ENCODE measurements at places on chromosomes 12 and 14.

DNA sequence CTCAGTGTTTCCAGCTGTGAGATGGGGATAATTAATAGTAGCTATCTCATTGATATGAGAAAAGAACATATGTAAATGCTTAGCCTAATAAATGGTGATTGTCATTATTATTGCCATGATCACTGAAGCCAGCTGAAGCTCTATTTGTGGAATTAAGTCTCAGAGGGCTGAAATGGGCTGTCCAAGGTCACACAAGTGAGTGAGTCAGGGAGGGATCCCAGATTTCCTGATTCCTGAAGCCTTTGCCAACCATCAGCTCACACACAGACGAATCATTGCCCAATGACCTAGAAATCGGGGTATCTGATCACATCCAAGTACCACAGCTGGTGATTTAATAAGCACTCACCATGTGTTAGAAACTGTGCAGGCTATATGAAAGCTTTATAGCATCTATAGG lies 21.6 kb upstream of the TMEM229B start:
- DNase-seq, result no peak

GRCh38 chr14:57161583-57162234 lies 107.0 kb downstream of the EXOC5 start:
- no peak for DNase-seq

DNA sequence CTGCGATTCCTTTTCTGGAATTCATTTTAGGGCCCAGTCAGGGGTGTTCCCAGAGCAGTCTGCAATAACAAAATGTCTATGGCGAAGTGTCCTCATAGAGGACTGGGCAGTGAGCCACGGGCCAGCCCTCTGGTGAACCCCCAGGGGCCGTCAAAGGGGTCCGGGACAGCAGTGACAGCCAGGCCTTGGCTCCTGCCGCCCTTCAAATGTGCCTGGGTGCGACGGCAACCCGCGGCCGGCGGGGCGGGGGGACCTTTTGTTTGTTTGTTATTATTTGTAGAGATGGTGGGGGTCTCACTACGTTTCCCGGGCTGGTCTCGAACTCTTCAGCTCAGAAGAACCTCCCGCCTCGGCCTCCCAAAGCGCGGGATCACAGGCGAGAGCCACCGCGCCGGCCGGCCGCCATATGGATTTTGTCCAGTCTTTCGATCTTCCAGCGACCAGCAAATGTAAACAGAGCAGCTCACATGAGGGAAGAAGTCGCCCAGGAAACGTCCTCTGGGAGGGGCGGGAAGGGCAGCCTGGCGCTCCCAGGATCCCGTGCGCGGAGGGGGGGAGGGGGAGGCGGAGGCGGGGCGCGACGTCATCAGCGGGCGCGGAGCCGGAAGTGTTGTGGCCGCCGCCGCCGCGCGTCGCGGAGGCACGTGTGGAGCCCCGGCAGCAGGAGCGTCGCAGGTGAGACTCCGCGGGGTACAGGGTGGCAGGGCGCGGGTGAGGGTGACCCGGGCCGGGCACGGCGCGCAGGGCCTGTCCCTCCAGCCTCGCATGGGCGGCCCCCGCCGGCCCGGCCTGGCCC lies at the start of gene TRMT61A:
Gene TRMT61A, plus strand, starts transcription at position 610 of the 796 bp plus-strand sequence. CDS start 783 bp downstream, outside the sequence.
- DNase-seq, result peak; percentile 71

- DNase-seq, result no peak
Observed at GRCh38 chr12:40569626-40570179, 122.5 kb upstream of the CNTN1 start.

GRCh38 chr14:75559451-75560222 lies 18.8 kb upstream of the FLVCR2 start:
- no peak for DNase-seq

GRCh38 chr14:94306047-94306978 lies 13.2 kb upstream of the SERPINA10 start:
- no peak for DNase-seq

DNA sequence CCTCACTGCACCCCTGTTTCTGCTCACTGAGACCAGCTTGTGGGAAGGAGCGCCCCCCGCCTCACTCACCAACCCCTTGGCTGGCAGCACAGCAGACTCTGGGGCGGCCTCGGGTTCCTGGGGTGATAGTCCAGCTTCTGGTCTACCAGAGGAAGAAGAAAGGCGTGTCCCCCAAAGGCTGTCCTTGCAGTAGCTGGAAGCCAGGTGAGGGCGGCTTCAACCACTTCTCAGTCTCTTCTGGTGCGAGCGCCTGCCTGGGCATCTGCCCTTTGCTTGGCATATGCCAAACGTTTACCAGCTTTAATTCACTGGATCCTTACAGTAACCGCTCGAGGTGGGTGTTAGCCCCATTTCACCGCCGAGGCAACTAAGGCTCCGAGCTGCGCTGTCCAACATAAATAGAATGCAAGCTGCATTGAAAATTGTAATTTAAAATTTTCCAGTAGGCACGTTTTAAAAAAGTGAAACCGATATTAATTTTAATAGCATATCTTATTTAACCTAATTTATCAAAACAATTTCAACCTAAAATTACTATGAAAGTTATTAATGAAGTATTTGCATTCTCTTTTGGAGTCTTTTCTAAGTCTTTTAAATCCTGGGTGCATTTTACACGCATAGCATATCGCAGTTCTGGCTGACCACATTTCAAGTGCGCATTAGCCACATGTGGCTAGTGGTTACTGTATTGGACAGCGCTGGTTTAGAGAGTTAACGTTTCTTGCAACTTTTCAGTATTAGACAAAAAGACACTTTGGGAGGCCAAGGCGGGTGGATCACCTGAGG lies 872 bp downstream of the FAM177A1 start:
- peak; percentile 33 for DNase-seq

- DNase-seq, result no peak
Observed at GRCh38 chr14:23112359-23113178, 6.5 kb downstream of the CEBPE start.

DNA sequence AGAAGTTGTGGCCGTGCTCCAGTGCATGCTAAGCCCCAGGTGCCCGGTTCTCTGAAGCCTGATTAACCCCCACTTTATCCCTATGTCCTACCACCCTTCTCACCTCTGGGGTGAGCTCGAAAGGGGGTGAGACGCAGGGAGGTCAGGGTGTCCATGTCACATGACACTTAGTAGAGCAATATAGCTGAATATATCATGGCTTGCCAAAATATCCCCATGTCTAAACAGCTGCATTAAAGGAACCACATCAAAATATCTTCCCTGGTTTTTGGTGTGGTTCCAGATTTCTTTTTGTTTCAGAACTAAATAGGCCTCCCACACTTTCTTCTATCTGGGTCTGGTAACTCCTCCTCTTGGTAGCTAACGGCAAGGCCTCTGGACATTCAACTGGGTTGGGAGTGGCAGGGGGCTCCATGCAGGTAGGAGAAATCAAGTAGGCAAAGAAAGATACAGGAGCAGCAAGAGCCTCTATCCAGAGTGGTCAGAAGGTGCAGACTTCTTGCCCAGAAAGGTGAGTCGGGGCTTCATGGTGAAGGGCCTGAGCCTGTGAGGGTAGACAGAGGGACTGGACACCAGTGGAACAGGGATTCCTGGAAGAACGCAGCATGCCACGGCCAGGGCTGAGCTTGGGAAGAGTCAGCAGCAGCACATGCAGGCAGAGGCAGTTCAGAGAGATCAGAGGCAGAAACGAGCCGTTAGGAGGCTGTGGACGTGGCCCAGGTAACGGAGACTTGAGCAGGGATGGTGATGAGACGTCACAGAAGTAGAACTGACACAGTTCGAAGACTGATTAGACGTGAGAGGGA lies 202.8 kb upstream of the DIO3 start:
- DNase-seq, result no peak

DNA sequence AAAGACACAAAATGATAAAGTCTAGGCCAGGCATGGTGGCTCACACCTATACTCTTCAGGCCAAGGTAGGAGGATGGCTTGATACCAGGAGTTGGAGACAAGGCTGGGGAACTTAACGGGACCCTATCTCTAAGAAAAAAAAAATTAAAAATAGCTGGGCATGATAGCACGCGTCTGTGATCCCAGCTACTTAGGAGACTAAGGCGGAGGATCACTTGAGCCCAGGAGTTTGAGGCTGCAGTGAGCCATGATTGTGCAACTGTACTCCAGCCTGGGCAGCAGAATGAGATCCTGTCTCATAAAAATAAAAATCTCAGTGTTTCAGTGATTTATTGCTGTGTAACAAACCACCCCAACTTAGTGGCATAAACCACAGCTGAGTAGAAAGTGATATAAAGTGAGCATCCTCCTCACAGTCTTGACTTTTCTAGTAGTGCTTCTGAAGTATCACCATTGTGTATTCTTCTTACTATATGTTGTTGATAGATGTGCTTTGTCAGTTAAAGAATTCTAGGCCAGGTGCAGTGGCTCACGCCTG lies 10.6 kb upstream of the ATF1 start:
- no peak for DNase-seq

GRCh38 chr14:95525999-95526398 lies 8.9 kb upstream of the GLRX5 start:
- no peak for DNase-seq

DNA sequence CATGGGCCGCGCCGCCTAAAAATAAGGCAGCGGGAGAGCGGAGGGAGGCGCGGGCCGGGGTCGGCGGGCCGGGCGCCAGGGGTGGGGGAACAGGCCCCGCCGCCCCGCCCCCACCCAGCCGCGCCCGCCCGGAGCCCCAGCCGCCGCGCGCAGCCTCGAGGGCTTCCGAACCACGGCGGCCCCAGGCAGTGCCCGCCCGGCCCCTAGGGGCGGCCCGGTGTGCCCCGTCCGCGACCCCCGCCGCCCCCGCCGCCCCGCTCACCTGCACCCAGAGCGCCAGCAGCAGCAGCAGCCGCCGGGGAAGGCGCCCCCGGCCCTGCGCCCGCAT lies 519 bp downstream of the JAG2 start:
- no peak for DNase-seq

- no peak for DNase-seq
Observed at GRCh38 chr12:52649066-52649465, 2.9 kb downstream of the KRT2 start.

DNA sequence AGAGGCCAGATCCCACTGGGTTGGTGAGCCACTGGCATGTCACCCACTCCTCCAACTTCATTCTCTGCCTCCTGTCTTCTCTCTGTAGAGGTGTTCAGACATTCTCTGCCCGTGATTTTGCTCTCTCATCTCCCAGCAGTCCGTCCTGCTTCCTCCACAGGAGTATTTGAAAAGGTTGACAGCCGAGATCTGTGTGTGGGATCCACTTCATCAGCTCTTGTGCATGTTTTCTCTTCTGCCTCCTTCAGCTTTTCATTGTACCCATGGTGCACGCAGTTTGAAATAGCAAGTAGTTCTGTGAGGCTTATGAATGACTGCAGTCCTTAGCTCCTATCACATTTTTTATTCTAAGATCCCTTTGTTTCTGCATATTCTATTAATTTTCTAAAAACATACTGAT lies 34.8 kb downstream of the ZC3H14 start:
- no peak for DNase-seq

DNA sequence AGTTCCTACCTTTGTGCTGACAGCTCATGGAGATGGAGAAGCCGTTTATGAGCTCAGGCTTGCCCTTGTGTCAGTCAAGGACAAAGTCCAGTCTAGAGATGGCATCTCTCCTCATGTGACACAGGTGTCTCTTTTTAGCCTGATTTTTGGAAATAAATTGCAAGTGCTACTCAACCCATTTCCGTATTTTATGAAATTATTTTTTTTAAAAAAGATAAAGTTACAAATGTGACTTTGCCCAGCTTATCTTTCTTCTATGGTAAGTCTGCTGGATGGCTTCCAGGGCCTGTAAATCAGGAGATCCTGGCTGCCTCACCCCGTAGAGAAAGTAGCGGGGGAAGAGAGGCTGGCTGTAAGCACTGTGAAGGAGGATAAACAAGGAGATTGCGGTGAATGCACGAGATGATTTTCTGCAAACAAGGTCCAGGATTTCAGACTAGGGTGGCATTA lies 169.7 kb downstream of the MYRFL start:
- no peak for DNase-seq

- no peak for DNase-seq
Observed at GRCh38 chr12:39873065-39873464, 232.8 kb downstream of the SLC2A13 start.

GRCh38 chr12:106897981-106898901 lies 57.5 kb upstream of the TMEM263 start:
- DNase-seq, result no peak

GRCh38 chr12:57456145-57456700 lies 1.1 kb downstream of the INHBE start:
- DNase-seq, result peak; percentile 28

- DNase-seq, result no peak
Observed at GRCh38 chr12:81295251-81295650, 217.4 kb downstream of the ACSS3 start.

DNA sequence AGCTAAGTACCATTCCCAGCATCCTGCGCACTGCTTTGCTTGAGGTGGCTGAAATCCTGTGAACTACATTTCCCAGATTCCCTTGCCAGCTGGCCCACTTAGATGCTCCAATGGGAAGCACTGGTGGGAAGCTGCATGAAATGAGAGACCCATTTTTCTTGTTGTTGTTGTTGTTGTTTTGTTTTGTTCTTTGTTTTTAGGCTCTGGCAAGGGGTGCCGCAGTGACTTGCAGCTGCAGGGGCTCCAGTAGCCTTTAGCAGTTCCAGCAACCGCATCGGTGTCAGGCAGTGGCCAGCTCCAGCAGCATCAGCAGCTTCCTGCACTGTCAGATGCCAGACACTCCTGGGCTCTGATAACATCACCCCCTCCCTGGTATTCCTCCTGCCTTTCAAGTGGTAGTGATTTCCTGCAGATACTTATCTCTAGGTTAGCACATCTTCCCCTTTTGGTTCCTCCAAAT lies 8.8 kb upstream of the EGLN3 start:
- DNase-seq, result no peak

- DNase-seq, result peak; percentile 7
Observed at GRCh38 chr12:67107751-67108269, 161.3 kb upstream of the CAND1 start.

DNA sequence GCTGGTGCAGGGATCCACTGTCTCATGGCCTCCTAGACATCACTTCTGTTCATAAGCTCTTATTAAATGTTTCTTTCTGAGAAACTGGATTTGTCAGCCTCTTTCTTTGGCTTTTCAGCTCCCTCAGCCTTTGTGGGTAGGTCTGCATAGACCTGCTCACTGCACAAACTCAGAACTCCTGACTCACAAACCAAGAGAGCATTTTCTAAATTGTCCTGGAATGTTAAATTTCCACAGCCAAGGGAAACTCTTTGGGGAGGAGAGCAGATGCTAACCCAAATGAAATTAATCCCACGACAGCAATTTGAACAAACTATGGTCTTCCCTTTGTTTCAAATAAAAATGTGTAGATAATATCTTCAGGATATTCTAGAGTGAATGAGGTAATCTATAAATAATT lies 19.5 kb upstream of the CERS5 start:
- DNase-seq, result no peak

GRCh38 chr12:2681450-2682205 lies 113.1 kb upstream of the FKBP4 start:
- DNase-seq, result no peak

DNA sequence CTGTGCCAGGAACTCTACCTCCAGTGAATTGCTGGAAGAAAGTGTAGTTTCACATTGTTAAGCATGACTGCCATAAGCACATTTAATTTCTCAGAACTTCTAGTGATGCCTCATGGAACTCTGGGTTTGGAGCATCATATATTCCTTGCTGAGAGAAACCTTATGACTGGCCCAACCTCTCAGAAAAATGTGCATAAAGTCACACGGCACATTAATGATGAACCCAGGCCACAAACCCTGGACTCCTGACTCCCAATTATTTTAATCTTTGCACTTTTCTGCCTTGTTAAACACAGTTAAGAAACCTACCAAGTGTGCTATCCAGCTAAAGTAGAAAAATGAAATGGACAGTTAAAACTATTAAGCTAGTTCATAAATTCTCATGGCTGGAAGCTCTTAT lies 5.6 kb downstream of the TCP11L2 start:
- DNase-seq, result no peak
